ENCODE measurements at places on chromosomes 7 and 10.

GRCh38 chr7:136228171-136228570 is 251.0 kb upstream of the MTPN start:
- DNase-seq: no peak

GRCh38 chr10:74363727-74364126 is 212.7 kb downstream of the ADK start:
- DNase-seq: no peak

GRCh38 chr10:35040760-35041501 is 49.2 kb downstream of the CUL2 start:
- no peak for DNase-seq

- no peak for DNase-seq
These were observed 286.0 kb downstream of the TWIST1 start for GRCh38 chr7:18831419-18831818.

- DNase-seq: no peak
These were observed 1.6 kb downstream of the SUV39H2 start for GRCh38 chr10:14880229-14880628.

GRCh38 chr10:61390851-61391250 is 62.3 kb downstream of the TMEM26 start:
- DNase-seq: no peak

DNA sequence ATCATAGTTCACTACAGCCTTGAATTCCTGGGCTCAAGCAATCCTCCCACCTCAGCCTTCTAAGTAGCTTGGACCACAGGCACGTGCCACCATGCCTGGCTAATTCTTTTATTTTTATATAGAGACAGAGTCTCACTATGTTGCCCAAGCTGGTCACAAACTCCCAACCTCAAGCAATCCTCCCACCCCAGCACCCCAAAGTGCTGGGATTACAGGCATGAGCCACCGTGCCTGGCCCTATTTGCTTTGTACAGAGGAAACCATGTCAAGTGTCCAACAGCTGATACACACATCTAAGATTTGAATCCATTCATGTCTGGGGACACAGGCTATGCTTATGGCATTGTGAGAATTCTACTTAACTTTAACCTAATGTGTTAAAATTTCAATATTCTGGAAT is 29.9 kb upstream of the MPP7 start:
- no peak for DNase-seq

DNA sequence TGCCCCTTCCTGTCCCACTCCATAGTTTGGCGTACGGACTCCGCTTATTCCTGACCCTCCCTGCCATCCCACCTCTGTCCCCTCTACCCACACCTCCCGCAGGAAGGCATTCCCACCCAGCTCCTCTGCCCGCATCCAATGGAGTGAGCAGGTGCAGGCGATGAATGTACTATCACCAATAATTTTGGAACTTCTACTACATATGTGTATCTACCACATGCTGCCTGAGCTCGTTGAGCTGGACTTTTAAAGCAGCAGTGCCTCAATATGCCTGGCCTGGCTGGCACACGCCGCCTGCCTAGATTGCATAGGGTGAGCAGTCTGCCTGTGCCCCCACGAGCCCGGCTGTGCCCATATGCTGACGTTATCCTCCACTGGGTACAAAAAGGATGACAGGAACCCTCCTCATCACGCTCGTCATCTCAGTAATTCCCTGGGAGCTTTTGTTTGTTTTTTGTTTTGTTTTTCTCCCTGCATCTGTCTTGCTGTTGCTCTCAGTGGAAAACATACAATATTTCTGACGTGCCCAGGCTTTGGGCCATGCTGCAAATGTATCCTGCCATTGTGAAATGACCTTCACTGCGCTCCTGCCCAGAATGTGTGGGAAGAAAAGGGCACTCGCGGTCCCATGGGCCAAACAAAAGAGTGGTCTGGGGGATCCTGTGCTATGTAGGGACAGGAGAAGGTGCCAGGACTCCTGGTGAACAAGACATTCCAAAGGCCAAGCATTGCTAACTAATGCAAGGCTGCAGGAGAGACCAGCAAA is 302.8 kb downstream of the PTPRN2 start:
- no peak for DNase-seq

All from SJSA1 (cell line).